ENCODE measurements at places on chromosomes 16 and 17.

DNA sequence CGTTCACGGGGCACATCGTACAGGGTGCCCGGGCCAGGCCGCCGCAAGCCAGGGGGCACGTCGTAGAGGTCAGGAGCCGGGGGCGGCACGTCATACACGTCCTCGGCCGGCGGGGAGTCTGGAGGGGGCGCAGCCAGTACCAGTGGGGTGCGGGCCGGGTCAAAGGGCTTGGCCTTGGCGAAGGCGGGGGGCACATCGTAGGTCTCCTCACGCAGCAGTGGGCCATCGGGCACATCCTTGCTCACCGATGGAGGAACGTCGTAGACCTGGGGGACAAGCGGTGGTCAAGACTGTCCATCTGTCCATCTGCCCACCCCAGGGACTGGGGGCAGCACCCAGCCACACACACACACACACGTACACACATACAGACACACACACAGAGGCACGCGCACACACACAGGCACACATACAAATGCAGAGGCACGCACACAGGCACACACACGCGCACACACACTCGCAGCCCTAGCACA, 15.7 kb downstream of the BCAR1 start:
- ATAC-seq: no peak

- peak; percentile 94 for ATAC-seq
These were observed 6.9 kb downstream of the HERPUD1 start for GRCh38 chr16:56938664-56939513.

DNA sequence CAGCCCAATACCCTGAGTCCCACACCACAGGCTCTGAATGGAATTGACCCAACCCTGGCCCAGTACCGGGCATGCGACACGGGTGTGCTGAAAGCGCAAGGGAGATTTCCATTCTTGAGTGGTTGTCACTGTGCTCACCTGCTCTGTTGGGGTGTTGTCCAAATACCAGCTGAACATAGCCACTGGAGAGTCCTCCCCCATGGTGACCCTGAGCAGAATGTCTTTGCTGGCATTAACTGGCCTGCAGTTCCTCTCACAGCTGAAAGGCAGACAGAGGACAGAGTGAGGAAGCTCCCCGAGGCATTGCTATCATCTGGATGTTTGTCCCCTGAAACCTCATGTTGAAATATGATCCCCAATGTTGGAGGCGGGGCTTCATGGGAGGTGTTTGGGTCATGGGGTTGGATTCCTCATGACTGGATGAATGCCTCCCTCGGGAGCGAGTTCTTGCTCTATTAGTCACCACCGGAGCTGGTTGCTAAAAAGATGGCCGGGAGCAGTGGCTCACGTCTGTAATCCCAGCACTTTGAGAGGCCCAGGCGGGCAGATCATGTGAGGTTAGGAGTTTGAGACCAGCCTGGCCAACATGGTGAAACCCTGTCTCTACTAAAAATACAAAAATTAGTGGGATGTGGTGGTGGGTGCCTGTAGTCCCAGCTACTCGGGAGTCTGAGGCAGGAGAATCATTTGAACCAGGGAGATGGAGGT, 57.3 kb upstream of the BCO1 start:
- no peak for ATAC-seq

DNA sequence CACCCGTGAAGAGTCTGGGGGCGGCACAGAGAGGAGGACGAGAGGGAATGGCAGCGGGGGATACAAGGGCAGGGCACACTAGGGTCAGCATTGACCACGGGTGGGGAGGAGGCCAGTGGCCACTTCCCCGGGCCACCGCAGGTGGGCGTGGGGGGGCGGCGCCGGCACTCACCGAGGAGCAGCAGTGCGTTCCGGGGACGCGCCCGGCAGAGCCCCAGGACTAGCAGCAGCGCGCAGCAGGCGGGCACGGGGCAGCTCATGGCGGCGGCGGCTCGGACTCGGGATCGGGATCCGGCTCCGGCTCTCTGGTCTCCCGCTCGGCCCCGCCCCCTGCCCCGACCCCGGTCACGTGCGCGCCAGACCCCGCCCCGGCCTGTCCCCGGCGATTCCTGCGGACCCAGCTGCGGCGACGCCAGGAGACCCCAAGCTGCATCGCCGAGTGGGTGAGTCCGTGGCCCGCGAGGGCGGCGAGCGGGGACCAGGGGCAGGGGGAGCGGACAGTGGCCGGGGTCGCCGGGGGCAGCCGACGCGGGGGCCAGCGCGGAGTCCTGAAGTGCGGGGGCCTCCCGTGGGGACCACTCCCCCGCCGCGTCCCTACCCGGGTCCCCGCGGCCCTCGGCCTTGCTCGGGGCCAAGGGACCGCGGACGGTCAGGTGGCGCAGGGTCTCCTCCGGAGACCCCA, at the start of the genes SGSH and SLC26A11:
Gene SGSH, minus strand, starts transcription at position 280 of the 682 bp plus-strand sequence. Its CDS starts 20 bp downstream, at position 260.
Gene SLC26A11, plus strand, starts transcription at position 374 of the 682 bp plus-strand sequence. CDS start 1,134 bp downstream, outside the sequence.
- peak; percentile 67 for ATAC-seq

DNA sequence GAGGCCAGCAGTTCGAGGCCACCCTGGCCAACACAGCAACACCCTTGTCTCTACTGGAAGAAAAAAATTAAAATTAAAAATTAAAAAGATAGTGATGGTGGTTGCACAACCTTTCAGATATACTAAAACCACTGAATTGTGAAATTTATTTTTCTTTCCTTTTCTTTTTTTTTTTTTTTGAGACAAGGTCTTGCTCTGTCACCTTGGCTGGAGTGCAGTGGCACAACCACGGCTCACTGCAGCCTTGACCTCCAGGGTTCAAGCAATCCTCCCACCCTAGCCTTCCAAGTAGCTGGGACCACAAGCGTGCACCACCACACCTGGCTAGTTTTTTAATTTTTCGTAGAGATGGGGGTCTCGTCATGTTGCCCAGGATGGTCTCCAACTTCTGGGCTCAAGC, 254.4 kb downstream of the SLC39A11 start:
- no peak for ATAC-seq

DNA sequence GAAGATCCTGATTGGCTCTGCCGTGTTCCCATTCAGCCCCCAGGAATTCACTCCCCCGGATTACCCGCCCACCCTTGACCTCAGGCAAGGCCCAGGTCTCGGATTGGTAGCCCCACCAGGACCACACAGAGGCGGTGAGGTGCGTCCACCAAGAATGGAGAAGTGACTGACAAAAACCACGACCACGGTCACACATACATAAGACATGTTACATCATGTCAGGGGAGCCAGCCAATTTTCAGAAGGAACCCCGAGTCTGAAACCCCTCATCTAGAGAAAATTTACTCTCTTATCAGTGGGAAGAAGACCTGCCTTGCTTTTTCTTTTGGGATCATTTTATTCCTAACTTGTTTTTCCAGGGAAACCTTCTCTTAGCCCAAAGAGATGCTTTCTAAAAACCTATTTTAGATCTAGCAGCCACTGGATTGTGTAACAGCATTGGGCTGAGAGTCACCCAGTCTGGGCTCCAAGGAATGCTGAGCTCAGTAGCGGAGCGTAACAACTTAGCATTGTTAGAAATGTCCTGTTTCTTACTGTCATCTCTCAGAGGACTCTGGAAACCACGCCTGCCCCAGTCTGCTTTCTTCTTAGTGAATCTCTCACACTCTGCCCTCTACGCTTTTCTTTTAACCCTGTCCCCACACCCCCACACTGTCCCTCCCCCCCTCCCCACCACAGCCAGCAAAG, 164.1 kb downstream of the CMIP start:
- ATAC-seq: no peak

- ATAC-seq: no peak
These were observed 20.2 kb downstream of the ZNRF1 start for GRCh38 chr16:75019007-75019406.

GRCh38 chr17:59439262-59439661, 107.8 kb downstream of the YPEL2 start:
- ATAC-seq: no peak

GRCh38 chr17:34633760-34634159, 54.4 kb downstream of the TMEM132E start:
- no peak for ATAC-seq

- ATAC-seq: no peak
These were observed 77.5 kb downstream of the PLXDC1 start for GRCh38 chr17:39073916-39074315.

GRCh38 chr16:79163691-79164387, 436.7 kb downstream of the MAF start:
- peak; percentile 29 for ATAC-seq

- no peak for ATAC-seq
These were observed 22.5 kb downstream of the MPHOSPH6 start for GRCh38 chr16:82147546-82147945.

GRCh38 chr16:70740914-70741782, 55.3 kb upstream of the MTSS2 start:
- ATAC-seq: no peak

DNA sequence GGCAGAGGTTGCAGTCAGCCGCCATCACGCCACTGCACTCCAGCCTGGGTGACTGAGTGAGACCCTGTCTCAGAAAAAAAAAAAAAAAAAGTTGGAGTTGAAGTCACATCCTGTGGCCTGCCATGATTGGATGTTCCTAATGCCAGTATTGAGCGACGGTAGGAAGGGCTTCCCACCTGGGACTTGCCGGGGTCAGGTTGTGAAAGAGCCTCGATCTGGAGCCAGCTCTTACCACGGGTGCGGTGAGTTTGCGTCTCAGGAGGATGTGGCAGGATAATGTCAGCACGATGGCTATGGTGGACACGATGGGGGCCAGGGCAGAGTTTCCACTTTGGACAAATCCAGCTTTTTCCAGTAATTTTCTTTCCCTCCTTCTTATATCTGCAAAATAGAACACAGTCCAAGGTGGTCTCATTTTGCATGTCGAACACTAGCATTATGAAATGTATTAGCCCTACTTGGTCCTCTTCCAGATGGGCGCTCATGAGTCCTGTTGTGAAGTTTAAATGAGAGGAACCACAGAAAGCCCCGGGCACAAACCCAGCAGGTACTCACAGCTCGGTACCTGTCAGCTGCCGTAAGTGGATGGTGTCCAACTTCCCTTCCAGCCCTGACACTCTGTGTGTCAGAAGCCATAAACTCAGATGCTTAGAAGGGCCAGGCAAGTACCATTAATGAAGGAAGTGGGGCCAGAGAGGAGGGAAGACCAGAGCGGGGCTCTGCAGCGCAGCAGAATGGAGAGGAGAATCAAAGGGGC, 22.2 kb downstream of the ABCC12 start:
- ATAC-seq: no peak

GRCh38 chr17:71825687-71826086, 295.1 kb upstream of the SOX9 start:
- no peak for ATAC-seq

GRCh38 chr16:14616280-14616679, 13.8 kb downstream of the PARN start:
- no peak for ATAC-seq

DNA sequence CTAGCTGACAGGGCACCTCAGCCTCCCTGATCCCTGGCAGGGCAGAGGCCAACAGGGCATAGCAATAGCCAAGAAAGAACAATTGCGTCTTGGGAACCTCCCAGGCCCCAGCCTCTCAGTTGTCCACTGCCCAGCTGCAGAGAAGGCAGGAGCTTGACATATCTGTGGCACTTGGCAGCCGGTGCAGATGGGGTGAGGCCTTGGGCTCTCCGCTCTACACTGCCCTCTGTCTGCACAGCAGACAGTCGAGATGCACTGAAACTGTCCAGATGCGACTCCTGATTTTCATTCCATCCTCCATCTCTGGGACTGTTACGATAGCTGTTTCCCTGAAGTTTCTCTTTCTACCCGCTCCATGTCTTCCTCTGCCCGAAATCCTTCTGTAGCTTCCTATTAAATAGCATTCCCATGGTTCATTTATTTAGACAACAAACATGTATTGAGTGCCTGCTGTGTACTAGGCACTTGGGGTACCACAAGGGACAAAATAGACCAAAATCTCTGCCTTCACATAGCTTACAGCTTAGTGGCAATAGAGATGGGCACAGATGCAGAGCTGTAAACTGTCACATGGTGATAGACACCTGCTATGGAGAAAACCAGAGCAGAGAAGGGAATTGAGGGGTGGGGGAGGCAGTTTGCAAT, 3.3 kb downstream of the POLR3E start:
- ATAC-seq: no peak

DNA sequence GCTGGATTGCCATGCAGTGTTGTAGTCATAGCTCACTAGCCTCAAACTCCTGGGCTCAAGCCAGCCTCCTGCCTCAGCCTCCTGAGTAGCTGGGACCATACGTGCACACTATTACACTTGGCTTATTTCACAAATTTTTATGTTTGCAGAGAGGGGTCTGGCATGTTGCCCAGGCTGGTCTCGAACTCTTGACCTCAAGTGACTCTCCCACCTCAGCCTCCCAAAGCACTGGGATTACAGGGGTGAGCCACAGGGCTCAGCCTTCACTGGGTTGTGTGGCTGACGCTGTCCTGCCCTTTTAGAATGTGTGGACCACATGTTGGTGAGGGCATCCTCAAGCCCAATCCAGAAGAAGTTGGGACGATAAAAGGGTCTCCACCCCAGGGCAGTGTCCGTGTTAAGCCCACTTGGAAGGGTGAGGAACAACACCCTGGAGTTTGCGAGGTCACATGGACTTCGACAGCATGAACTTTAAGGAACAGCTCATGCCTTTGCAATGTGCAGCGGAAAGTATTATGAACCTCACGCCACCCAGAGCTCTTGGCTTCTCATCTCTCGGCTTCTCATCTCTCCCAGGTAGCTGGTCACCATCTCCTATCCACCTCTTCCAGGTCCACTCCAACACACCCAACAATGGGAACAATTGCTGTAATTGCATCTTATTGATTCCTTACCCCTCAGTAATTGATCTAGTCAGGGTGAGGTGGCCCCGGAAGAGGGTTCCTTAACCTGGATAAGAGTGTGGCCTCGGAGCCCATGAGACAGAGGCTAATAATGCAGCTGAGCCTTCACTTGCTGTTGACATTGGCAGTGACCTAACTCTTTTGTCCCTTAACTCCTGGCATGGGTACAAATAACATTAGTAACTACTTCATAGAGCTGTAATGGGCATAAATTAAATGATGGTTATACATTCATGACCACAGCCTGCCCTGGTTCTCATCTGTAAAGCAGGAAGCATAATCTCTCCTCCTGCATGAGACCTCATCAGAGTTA, 6.7 kb downstream of the FOXL1 start:
- ATAC-seq: no peak

- no peak for ATAC-seq
These were observed 17.7 kb downstream of the FOXL1 start for GRCh38 chr16:86595983-86596605.

- peak; percentile 34 for ATAC-seq
These were observed 6.0 kb downstream of the TIMM22 start for GRCh38 chr17:1002771-1003555.

GRCh38 chr17:550463-551180, 164.0 kb downstream of the VPS53 start:
- ATAC-seq: no peak

- ATAC-seq: no peak
These were observed 35.7 kb downstream of the SMARCE1 start for GRCh38 chr17:40611840-40612474.

- ATAC-seq: no peak
These were observed 352.4 kb downstream of the C16orf95 start for GRCh38 chr16:86964796-86965241.

GRCh38 chr17:49577963-49578362, 2.3 kb downstream of the NXPH3 start:
- ATAC-seq: peak; percentile 47

- ATAC-seq: no peak
These were observed 1.1 kb downstream of the DHRS11 start for GRCh38 chr17:36592716-36593321.

- ATAC-seq: no peak
These were observed 418.7 kb downstream of the KCNJ2 start for GRCh38 chr17:70588003-70588402.
